ENCODE measurements at places on chromosomes 16 and 17.

DNA sequence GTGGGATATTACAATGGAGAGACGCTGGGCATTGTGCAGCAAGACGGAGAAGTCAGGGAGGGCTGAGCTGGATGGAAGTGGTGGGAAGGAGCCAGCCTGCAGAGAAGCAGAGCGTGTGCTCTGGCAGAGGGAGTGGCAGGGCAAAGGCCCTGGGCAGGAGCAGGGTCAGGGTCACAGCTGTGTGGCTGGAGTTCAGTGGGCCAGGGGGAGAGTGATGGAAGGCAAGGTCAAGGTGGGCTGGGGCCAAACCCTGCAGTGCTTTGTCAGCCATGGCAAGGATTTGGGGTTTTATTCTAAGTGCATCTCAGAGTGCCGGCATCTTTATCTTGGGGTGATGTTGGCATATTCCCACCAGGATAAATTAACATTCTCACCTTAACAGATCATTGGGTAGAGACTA is 31.9 kb upstream of the C16orf78 start:
- DNase-seq = no peak

DNA sequence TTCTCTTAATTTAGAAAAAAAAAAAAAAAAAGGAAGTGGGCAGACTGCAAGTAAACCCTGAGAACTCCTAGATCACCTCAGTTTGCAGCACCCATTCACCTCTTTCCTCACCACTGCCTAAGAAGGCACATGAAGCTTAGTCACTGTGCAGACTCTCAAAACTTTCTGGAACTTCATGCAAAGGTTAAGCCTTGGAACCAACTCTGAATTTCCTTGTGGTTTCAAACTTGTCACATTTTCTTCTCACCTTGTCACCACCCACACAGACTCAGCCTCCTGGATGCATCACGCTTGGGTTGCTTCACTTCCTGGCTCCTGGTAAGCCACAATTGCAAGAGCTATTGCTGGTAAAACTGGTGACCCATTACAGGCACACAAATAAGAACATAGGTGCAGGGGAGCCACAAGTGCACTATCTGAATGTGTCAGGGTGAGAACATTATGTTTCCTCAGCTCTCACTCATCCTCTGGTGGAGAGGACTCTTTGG is 15.0 kb upstream of the CPD start:
- no peak for DNase-seq

- peak; percentile 63 for DNase-seq
These were observed 11.5 kb upstream of the FOXN1 start for GRCh38 chr17:28494445-28495188.

DNA sequence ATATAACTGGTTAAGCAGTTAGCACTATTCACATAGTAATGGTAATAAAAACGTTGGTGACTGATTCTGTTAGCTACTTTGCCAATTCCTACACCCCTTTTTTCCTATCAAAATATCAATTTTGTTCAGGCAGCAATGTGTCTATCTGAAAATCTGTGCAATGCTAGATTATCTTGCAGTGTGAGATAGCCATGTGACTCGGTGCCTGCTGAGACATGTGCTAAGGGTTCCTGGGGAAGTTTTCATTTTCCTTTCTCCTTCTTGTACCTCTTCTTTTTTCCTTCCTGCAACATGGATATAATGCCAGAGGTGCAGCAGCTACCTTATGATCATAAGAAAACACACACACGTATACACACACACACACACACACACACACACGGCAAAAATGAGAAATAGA is 100.5 kb upstream of the SHISA6 start:
- no peak for DNase-seq

DNA sequence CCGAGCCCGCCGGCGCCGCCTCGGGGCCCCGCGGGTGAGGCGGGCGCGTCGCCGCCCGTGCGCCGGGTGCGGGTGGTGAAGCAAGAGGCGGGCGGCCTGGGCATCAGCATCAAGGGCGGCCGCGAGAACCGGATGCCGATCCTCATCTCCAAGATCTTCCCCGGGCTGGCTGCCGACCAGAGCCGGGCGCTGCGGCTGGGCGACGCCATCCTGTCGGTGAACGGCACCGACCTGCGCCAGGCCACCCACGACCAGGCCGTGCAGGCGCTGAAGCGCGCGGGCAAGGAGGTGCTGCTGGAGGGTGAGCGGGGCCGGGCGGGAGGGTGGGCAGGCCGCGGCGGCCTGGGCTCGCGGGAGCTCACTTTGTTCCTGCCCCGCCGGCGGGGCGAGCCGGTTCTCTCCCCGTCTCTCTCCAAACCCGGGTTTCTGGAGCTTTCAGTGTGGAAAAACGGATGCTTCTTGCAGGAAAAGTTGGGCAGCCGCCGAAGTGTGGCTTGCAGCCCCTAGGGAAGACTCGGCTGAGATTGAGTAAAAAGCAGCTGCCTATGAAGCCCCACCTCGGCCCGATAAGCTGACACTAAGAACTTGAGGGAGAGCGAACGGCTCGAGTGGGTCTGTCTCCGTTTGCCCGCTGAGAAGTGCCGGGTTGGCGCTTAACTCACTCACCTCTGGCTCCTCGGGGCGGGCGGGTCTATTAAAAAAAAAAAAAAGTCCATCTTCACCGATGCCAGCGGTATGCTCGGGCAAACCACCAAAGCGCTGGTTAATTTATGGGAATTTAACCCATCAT is 677 bp downstream of the SNTB2 start:
- no peak for DNase-seq

- DNase-seq = no peak
These were observed 217.3 kb downstream of the NTN1 start for GRCh38 chr17:9238340-9239245.

- no peak for DNase-seq
These were observed 2.7 kb downstream of the NOD2 start for GRCh38 chr16:50696126-50696525.

- DNase-seq = peak; percentile 72
These were observed 7.6 kb upstream of the C17orf107 start for GRCh38 chr17:4891411-4892410.

- DNase-seq = no peak
These were observed 5.1 kb downstream of the KRT31 start for GRCh38 chr17:41392278-41392677.

- no peak for DNase-seq
These were observed 222.1 kb downstream of the SOX9 start for GRCh38 chr17:72342627-72343527.

DNA sequence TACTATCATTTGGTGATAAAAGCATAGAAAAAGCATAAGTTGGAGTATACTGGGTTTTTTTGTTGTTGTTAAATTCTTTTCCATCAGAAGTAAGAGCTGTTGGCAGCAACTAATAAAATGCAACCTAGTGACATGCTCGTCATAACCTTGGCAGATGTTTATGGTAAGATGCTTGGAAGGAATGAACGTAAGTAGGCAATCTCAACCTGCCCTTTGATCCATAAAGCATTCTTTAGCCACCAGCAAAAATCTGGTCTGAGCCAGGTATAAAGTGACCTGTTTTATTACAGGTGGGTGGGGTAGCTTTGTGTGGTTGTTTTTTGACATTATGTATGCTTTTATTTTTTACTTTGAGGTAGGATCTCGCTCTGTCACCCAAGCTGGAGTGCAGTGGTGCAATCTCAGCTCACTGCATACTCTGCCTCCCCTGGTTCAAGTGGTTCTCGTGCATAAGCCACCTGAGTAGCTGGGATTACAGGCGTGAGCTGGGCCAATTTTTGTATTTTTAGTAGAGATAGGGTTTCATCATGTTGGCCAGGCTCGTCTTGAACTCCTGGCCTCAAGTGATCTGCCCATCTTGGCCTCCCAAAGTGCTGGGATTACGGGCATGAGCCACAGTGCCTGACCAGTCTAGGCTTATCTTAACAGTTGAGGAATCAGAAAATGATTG is 22.0 kb downstream of the WSB1 start:
- no peak for DNase-seq

DNA sequence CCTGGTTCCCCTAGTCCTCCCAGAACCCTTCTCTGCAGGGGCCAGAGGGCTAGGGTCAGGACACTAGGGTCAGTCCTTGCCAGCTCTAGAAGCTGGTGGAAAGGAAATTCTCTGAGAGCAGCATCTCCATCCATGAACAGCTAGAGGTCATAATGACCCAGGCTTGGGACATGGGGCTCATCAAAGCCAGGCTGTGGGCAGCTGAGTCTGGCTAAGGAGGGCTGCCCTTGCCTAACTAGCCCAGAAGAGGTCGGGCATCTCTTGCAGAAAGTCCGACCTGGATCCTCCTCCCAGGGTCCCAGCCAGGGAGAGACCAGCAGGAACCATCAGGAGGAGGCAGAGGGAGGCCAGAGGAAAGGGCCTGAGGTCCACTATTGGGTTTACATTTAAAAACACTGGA is 4.3 kb downstream of the MPO start:
- no peak for DNase-seq

DNA sequence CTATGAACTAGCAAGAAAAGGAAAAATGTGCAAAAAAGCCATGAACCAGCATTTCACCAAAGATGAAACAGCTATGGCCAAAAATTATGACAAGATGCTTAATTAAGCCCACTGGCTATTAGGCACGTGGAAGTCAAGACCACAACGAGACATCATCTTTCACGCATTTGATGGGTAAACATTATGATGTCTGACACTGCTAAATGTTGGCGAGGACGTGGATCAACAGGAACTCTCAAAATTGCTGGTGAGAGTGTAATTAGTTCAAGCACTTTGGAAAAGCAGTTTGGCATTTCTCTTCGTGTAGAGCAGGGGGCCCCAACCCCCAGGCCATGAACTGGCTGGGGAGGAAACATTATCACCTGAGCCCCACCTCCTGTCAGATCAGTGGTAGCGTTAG is 39.6 kb upstream of the ADGRG1 start:
- no peak for DNase-seq

DNA sequence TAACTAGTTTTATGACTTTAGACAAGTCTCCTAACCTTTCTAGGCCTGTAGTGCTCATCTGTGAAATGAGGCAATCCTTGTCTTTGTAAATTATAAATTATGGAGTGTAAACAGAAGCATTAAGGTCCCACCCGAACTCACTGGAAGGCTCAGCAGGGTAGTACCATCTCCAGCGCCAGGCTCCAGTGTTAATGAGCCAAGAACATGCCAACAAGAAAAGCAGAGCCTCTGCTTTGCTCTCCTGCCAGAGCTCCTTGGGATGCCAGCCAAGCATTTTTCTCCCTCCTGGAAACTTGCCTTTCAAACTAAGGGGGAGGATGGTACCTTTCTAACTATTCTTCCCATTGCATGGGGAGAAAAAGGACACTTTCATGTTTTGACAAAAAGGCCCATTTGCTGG is 14.9 kb downstream of the LIMD2 start:
- DNase-seq = no peak

GRCh38 chr17:66942451-66943264 is 21.8 kb upstream of the CACNG4 start:
- DNase-seq = no peak

DNA sequence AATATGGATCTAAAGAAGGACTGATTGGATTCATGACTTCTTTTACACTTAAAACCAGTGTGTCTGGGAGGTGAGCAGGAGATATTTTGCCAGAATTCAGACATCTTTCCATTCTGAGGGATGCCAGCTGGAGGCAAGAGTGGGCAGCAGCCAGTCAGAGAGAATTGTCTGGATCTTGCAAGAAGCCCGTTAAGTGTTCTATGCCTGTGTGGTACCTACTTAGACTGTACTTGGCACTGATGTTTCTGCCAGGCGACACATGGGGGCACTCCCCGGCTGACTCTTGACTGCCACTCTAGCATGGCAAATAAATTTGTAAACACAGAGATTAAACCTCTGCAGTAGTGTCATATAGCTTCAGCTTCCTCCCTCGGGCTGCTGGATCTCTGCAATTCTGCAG is 247.7 kb downstream of the UTP18 start:
- DNase-seq = no peak

DNA sequence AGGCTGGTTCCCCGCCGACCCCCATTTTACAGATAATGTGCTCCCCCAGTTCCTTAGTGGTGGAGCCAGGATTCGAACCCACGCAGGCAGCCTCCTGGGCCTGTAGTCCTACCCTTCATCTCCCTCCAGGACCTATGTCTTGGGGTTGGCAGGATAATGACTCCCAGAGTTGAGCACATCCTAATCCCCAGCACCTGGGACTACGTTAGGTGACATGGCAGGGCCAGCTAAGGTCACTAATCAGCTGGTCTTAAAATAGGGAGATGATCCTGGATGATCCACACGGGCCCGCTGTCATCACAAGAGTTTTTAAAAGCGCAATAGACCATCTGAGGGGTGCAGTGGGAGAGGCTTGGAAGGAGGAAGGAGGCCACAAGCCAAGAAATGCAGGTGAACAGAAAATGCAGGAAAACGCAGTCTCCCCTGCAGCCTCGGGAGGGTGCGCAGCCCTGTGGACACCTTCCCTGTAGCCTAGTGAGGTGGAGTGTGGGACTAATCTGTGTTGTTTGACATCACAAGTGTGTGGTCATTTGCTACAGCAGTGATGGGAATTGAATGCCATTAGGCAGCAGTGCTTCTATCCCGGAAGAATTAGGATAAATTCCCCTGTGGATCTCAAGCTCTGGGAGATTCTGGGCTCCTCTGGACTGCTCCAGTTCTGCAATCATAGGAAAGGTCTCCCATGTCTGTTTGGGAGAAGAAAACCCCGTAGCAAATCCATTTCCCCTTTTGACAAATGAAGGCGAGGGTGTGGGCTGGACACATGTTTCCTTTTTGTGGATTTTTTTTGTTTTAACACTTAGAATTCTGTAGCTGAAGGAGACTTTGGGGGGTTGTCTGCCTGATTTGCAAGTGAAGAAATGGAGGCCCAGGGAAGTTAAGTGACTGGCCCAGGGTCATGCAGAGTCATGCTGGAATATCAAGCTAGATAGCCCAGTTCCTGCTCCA is 297.7 kb downstream of the SEC14L1 start:
- no peak for DNase-seq

DNA sequence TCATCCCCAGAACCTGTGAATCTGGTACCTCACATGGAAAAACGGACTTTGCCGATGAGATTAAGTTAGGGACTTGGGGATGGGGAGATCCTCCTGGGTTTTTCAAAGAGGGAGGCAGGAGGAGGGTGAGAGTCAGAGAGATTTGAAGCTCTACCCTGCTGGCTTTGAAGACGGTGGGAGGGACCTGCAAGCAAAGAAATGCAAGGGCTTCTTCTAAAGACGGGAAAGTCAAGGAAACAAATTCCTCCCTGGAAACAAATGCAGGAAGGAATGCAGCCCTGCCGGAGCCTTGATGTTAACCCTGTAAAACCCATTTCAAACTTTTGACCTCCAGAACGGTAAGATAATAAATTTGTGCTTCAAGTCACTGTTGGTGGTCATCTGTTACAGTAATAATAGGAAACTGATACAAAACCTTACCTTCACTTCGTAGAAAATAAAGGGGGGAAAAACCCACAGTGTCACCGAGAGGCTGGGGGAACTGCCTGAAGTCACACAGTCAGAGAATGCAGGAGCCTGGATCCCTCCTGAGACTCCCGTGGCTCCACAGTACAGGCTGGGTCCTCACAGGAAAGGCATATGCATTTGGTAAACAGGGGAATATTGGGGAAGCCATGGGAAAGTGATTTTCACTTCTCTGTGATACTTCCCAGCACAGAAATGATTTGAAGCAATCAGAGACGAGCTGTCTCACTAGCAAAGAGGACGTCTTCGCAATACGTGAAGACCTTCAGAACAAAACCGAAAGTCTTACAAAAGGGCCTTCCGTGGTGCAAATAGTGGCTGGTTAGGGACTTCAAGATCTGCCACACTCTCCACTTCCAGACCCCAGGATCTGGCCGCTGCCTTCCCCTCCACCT is 58.9 kb upstream of the CLEC3A start:
- no peak for DNase-seq

Measured in hematopoietic multipotent progenitor cell treated with erythropoietin and hydrocortisone succinate and interleukin-3 and kit ligand, for 15 days (in vitro differentiated cells).